ENCODE measurements at places on chromosomes 12 and 14.

- no peak for DNase-seq
These were observed 220.3 kb upstream of the ARID2 start for GRCh38 chr12:45509187-45509586.

DNA sequence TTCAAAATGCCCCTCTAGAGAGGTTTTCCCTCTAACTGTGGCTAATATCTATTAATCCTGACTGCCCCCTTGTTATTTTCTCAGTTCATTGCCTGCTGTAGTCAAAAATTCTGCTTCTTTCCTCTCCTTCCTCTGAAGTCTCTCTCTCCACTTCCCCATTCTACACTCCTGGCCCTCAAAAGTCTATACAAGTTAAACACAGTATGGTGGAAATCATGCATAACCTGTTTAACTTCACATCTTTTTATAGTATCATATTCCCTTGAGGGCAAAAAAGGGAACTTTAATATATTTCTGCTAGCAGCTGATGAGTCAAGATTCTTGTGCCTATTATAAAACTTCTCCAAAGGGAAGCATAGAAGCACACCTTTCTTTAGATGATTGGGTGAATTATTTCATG, 16.7 kb downstream of the GRIP1 start:
- no peak for DNase-seq

DNA sequence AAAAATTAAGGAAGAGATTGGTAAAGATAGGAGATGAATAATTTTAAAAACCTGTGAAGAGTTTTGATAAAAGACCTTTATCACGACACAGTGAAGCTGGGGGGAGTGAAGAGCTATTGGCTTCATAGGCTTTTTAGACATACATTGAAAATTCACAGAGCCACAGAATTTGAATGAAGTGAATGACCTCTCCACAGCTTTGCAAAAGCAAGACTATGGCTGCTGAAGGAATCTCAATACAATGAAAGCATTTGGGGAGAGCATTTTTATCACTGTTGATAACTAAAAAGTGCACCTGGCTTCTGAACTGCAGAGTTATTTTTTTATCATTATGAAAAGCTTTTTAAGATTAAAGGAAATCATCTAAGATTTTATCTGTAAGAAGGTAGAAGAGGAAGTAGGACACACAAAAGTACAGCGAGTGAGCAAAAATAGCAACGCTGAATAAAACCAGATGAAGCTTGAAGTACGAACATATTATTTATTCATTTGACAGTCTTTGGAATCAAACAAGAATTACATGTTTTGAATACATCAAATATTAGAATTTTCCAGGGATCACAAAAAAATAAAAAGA, 317.5 kb downstream of the KCNC2 start:
- no peak for DNase-seq

DNA sequence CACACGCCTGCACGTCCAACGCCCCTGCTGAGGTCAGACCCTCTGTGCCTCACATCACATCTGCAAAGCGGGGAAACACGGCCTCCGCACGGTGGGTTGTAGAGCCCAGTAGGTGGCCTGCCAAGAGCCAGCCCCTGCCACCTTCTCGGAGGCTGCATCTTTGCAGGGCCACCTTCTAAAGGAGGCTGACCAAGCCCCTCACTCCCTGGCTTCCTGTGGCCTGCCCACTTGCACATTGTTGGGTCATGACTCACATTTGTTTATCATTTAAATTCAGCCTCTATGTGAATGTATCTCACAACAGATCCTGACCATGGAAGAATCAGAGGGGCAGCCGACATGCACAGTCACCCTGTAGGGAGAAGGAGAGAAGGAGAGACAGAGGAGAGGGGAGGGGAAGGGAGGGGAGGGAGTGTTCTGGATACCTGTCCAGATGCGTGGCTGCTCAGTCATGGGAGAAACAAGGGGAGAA, 319.5 kb upstream of the DIO3 start:
- DNase-seq, result no peak

DNA sequence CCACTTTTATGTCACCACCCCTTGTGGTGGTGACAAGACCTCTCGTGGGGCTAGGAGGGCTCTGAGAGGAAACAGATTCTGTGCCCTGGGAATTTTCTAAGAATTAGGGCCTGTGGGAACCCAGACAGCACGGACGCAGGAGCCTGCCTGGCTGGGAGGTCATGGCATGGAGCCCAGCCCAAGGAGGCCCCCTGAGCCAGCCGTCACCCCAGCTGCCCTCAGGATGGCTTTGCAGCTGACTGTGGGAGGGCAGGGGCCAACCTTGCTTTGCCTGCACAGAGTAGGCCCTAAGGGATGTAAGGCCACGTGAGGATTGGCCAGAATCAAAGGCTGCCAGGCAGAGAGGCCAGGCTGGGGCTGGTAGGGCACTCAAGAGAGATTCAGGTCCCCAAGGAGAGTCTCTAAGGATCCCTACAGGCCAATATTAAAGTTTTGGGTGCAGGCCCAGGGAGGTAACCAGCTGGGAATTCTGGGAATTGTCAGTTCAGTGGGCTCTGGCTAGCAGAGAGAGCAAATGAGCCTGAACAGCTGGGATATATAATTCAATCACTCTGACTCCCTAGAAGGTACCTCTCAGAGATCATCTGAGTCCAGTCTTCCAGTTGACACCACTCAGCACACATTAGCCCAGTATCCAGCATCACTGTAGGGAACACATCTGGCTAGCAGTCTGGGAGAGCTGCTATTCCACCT, 6.4 kb downstream of the LTBP2 start:
- DNase-seq, result no peak

DNA sequence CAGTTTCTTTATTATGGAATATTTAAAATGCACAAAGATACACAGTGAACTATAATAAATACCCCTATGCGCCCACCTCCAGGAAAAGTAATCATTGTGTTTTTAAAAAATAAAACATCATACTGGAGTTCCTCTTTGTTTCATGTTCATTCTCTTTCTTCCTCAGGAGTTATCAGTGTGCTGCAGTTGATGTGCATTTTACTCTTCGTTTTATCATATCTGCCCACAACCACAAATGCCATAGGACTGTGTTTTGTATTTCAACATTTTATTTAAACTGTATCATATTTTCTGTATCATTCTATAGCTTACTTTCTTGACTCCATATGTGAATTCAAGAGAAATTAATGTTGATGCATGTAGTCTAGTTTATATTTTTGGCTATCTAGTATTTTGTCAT, 53.9 kb downstream of the TSHR start:
- no peak for DNase-seq

- no peak for DNase-seq
These were observed 4.5 kb upstream of the DPF3 start for GRCh38 chr14:72898448-72898847.

Data from T follicular helper cell (primary cell).